ENCODE measurements at places on chromosomes 4 and X. TPM values are rescaled to one million over a fixed set of nuclear protein-coding genes. Genes with fewer than 3 reads are reported as not detected.

Gene GNL3L
- 19.4 TPM for total RNA-seq

DNA sequence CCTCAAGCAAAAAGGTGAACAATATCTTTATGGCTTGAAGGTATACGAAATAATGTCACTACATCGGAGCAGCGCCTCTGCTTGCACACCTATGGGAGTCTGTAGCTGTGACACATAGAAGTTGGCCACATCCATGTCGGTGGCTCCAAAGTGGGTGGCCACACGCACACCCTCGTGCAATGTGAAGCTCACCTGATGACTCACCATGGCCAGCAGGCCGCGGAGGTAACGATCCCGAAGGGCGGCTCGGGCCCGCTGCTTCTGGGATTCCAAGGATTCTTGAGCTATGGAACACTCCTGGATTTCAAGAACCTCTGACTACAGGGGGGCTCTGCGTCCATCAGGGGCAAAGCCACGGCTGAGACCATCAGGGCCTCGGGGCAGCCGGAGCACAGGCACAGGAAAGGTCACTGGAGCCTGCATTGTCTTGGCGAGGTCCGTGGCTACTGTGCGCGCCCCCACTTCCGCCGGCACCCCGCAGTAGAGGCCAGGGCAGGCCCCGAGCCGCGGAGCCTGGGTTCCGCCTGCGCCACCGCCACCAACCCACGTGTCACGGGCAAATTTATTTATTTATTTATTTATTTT is 25.2 kb downstream of the NYX start:
- peaks cover 8% of the 10 kb centered on the region for H3K4me1 ChIP-seq
- no peak for DNase-seq
- H3K36me3 ChIP-seq = no peaks in the 10 kb centered on the region
- no peak overlapping the region for H3K27ac ChIP-seq
- no peaks in the 10 kb centered on the region for H3K27me3 ChIP-seq

GRCh38 chr4:8112672-8113071 is 45.9 kb downstream of the ABLIM2 start:
- peaks cover 29% of the 10 kb centered on the region for H3K4me1 ChIP-seq
- no peak overlapping the region for H3K4me3 ChIP-seq
- peak overlapping the region; percentile 64 for H3K27ac ChIP-seq
- DNase-seq = no peak

Gene MAGEC2
- not detected for total RNA-seq

- peak; percentile 66 for DNase-seq
- no peaks in the 10 kb centered on the region for H3K36me3 ChIP-seq
- no peak overlapping the region for H3K27ac ChIP-seq
- peaks cover 10% of the 10 kb centered on the region for H3K4me1 ChIP-seq
These were observed 32.0 kb upstream of the CLDN24 start for GRCh38 chr4:183354219-183354618.

- peaks cover 29% of the 10 kb centered on the region for H3K4me1 ChIP-seq
- DNase-seq = no peak
- H3K27ac ChIP-seq = peak overlapping the region; percentile 97
- H3K27me3 ChIP-seq = no peaks in the 10 kb centered on the region
These were observed 1.0 kb downstream of the CDS1 start for GRCh38 chr4:84583876-84584380.

GRCh38 chr4:15416357-15417232 is 11.2 kb upstream of the C1QTNF7 start:
- no peaks in the 10 kb centered on the region for H3K27me3 ChIP-seq
- peak; percentile 19 for DNase-seq
- H3K36me3 ChIP-seq = no peaks in the 10 kb centered on the region
- no peak overlapping the region for H3K4me3 ChIP-seq

GRCh38 chr4:156191044-156191781 is 237.5 kb upstream of the CTSO start:
- no peak overlapping the region for H3K27ac ChIP-seq
- no peaks in the 10 kb centered on the region for H3K4me1 ChIP-seq
- no peak overlapping the region for H3K4me3 ChIP-seq
- H3K36me3 ChIP-seq = no peaks in the 10 kb centered on the region
- no peak for DNase-seq
